ENCODE measurements at places on chromosomes 12 and 14.

DNA sequence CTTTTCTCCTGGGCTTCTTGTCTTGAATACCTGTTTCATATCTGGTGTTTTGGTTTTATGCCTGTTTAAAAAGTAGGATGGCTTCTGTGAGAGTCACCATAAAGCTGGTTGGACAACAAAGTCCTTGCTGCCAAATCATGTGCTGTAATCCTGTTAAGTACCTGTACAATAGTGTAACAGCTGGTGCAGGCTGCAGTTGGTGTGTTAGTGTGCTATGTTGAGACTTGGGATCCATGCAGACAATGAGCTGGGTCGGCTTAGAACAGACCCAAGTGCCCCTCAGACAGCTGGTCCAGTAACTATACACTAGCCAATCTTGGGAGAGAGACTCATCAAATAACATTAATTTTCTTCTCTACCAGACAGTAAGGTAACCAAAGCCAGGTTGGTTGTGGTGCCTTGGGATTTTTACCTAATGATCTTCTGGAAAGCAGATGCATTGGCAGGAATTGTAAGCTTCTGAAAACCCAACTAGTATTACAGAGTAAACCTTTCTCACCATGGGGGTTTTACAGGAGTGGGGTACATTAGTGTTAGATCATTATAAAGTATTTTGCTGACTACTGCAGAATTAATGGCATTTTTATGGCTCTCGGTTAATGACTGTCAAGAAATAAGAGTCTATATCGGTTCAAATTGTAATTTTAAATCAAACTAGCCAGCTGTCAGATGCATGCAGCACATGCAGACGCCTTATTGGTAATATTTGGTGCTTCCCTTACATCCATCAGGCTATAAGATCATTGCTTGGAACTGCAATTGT is 231.2 kb downstream of the PDZRN4 start:
- no peak for DNase-seq

DNA sequence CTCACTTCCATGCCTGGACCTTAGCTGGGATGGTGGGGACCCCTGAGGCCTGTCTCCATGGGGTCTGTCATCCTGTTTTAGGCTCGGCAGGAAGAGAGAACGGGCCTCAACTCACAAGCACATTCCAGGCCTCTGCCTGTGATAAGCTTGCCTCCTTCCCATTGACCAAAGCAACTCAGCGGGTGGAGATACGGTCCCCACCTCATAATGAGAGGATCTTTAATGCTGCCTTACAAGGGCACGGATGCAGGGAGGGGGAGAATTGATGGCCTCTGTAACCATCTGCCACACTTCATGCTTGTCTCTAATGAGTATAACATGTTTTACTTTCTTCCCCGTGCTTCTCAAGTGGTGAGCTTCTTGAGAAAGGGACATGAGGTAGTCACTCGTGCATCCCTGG is 50.0 kb downstream of the GLT1D1 start:
- no peak for DNase-seq

GRCh38 chr14:82987502-82988124 is 1454.0 kb upstream of the SEL1L start:
- DNase-seq: no peak

GRCh38 chr14:82935691-82936090 is 1402.0 kb upstream of the SEL1L start:
- DNase-seq: no peak

DNA sequence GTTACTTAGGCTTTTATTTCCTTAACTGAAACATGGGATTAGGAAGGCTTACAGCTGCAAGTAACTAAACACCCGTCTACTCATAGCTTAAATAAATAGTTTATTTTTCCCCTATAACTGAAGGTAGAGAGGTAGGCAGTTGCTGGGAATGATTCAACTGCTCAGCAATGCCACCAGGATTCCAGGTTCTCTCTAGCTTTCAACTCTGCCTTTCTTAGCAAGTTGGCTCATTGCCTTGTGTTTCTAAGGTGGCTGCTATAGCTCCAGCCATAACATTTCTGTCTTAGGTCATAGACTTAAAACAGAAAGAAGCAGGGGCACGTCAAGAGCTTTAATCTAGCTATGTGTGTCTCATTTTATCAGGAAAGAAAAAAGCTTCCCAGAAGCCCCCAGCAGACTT is 103.7 kb upstream of the MDM1 start:
- no peak for DNase-seq

- no peak for DNase-seq
Observed at GRCh38 chr12:48017496-48017895, 13.2 kb upstream of the COL2A1 start.

GRCh38 chr12:6788972-6789924 is at the start of gene CD4:
Gene CD4 (plus strand): TSS chr12:6789528. CDS start chr12:6800139, 10,611 bp downstream.
- DNase-seq: no peak

DNA sequence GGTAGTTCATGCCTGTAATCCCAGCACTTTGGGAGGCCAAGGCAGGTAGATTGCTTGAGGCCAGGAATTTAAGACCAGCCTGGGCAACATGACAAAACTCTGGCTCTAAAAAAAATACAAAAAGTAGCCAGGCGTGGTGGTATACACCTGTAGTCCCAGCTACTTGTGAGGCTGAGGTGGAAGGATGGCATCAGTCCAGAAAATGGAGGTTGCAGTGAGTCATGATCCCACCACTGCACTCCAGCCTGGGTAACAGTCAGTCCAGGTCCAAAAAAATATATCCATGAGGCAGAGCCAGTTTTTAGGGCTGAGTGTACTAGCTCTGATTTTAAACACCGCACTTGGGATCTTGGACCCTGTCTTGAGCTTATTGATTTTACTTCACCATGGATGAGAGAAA is 30.6 kb upstream of the FICD start:
- peak; percentile 1 for DNase-seq

DNA sequence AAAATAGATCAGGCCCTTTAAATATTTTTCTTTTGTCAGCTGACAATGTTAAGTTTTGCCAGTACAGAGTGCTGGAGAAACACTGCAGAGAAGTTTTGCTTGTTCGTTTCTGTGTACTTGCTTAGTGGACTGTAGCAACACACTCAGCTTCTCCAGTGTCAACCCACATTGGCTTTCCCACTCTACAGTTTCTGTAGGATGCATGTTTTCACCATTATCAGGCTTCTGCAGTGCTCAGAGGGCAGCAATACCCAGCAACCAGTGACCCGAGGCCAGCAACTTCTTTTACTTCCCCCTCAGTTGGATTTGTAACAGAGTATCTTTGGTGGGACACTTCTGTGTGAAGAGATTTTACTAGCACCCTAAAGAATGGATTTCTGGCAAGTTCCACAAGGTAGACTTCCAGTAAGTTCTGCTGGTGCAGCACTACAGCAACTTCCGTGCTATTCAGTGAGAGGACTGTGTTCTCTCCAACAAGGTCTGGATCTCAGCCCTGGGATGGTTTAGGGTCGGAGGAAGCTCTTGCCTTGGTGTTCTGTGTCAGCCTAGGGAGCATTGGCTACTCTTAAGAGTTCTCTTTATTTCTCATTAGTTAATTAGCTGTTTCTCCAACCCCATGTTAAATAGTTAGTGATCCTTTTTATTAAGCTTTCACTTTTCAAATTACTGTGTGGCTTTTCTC is 70.4 kb downstream of the FUT8 start:
- DNase-seq: no peak

GRCh38 chr14:76997257-76997970 is 31.1 kb downstream of the IRF2BPL start:
- peak; percentile 51 for DNase-seq

DNA sequence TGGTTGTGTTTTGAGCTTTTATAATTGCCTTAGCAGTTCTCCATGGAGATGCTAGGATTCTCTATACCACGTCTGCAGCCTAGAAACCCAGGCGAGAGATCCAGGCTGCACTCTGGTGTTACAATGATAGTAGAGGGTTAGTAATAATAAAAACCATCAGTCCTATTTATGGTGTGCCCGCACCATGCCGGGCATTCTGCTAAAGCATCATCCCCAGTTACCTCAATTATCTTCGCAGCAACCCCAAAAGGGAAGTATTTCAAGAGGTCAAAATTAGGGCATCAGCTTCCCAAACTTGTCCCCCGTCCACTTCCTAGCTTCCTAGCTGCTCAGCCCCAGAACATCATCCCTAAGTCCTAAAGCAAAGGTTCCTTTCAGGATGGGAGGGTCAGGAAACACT is 3.2 kb downstream of the SYNE3 start:
- DNase-seq: no peak

- no peak for DNase-seq
Observed at GRCh38 chr14:98708555-98708954, 563.4 kb downstream of the BCL11B start.

DNA sequence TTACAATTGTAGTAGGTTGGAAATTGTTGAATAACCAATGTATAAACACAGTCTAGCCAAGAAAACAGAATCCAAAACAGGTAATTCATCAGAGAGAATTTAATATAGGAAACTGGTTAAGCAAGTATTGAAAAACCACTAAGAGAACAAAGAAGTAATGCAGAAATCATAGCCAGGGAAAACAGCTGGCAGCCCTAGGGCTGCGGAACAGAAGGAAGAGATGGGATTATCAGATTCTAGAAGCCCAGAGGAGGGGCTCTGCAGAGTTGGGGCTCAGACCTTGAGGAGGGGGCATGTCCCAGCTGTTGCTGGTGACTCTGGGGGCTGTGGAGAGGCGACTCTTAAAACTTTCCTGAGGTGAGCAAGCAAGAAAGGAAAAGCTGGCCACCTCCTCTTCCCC is 49.4 kb downstream of the CD9 start:
- no peak for DNase-seq

DNA sequence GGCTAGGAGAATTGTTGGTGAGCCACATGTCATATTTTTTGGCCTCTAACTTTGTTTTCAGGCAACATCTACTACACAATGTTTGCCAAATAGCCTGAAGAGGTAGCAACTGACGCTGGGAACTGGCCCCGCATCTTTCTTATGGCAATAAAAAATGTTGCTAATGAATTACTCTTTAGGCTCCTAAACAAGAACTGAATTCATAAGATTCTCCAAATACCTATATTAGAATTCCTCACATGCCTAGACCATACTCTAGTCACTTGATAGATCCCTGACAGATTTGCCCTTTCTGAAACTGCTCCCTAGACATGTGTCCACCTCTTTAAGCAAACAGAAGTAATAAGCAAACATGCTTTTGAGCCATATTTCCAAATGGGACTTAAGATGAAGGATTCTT is 209.0 kb upstream of the ATXN7L3B start:
- no peak for DNase-seq

DNA sequence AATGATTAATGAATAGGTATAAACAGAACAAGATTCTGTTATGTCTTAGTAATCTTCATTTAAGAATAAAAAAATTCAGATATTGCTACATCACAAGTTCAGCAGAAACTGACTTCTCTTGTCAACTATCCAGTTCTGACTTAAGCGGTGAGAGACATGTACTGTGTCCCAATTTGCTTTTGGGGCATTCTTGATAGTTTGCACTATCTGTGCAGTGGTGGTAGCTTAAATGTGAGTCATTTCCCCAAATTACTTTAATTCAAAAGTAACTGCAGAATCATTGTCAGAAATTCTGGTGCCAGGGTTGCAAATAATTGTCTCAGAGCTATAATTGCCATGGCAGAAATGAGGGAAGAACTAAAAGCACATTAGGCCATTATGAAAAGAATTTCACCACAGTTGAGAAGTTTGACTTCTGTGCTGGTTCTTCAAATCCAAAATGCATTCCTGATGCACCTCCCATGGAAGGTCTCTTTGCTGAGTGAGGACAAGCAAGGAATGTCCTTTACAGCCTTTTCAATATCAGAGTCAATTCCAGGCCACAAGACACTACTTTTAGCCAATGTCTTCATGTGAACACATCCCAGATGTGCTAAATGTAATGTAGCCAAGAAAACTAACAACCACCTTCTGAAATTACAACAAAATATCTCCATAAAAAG is 304.7 kb downstream of the SSPN start:
- DNase-seq: peak; percentile 36

DNA sequence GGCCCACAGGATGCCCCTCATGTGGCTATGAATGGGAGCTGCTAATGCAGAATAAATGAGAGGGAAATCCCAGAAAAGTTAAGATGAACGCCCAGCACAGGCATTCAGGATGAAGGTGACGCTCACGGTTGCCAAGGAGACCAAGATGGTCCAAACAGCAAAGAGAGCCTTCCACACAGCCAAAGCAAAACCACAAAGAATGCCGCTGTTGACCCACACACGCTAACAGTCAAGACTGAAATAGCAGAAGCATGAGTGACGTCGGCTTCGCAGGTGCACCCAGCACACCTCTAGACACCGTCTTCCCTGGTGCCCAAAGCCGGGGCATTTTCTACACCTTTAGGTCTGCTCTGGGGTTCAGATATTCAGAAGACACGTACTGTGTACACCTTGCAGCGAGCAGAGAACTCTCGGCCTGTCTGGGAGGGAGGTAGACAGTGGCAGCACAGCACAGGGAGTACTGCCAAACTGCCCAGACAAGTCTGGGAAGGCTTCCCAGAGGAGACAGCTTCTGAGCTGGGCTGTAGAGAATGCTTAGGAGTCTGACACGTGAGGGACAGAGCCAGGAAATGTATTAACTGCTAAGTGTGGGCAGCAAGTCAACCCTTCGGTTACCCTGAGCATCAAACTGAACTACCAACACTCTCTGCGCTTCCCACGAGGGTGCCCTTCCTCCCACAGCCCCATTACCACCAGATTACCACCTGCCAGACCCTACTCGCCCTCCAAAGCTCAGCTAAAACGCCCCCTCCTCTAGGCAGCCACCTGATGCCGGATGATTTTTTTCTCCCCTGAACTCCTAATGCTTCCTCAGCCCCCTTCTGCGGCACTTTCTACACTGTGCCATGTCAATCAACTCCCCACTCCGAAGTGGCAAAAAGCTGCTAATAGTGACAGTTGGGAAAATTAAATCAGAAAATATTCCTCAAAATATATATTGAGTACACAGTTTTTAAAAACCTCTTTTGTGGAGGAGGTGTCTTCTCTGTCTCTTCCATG is 50.1 kb downstream of the CCDC88C start:
- no peak for DNase-seq

DNA sequence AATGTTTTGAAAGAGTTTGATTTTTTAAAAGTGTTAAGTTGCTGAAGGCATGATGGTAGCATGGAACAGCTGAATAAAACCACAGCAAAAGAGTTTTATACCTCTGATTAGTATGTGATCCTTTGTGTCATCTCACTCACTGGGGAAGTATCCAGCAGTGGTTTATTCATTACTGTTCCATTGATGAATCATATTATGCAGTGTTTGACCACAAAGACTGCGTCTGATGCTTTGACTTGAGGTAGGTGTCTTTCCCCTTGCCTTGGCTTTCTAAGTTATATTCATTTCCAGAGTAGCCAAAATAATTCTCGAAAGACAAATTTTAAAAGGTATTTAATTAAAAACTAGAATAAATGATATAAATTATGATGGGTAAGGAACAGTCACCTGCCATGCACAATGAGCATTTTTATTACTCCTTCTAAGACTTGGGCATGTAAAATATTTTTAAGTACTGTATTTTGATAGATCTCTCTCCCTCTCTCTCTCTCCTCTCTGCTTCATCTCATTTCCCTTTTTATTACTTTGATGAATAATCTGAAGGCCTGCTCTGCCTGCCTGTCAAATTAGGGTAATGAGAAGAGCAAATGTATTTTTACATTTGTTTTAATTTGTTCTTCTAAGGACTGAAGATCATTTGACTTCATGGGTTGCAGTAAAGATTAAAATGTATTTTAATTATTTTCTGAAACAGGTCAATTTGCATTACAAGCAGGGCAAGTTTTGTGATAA is 164.9 kb downstream of the NAV3 start:
- DNase-seq: peak; percentile 91
